ENCODE measurements at places on chromosomes 7 and 10.

GRCh38 chr7:30702200-30702599, 19.9 kb upstream of the CRHR2 start:
- no peak for DNase-seq

DNA sequence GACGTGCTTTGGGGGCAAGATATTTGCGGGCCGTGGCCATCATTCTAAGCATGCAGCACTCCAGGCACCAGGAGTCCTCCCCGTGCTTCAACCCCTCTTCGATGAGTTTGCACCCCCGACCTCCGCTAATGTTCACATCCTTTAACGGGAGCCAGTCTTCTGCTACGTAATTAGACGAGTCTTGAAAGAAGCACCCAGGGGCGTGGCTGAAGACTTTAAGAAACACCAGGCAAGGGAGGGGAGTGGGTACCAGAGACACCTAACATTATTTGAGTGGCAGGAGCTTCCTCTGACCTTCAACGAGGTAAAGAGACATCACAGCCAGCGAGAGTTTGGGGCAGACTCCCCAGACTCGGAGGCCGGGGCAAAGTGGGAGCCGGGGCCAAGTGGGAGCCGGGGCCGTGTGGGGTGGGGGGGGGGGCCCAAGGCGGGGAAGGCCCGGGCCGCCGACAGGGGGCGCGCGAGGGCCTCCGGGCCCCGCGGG, 31.1 kb upstream of the TOMM7 start:
- DNase-seq, result no peak

GRCh38 chr7:87506246-87507180, 31.0 kb upstream of the ABCB4 start:
- DNase-seq, result no peak

DNA sequence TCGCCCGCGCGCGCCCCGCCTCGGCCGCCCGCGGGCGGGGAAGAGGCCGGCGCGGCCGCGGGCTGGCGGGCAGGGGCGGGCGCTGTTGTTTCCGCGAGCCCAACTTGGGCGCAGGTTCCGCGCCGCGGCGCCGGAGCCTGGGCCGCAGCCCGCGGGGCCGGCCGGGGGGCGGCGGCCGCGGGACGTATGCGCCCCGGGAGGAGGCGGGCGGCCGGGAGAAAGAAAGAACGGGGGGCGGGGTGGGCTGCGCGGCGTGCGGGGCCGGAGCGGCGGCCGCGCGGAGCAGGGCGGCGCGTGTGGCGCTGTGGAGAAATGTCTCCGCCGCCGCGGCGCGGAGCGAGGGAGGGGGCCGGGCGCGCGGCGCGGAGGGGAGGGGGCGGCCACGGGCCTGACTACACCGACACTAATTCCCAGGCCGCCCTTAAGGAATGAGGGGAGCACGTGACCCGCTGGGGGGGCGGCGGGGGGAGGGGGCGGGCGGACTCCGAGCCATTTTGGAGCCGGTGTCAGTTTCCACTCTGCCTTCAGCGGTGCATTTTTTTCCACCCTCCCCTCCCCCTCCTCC, at the start of gene BMI1:
Gene BMI1 (plus strand): TSS at position 509 of the 565 bp plus-strand sequence. CDS start 5,351 bp downstream, outside the sequence.
- DNase-seq, result peak; percentile 75

DNA sequence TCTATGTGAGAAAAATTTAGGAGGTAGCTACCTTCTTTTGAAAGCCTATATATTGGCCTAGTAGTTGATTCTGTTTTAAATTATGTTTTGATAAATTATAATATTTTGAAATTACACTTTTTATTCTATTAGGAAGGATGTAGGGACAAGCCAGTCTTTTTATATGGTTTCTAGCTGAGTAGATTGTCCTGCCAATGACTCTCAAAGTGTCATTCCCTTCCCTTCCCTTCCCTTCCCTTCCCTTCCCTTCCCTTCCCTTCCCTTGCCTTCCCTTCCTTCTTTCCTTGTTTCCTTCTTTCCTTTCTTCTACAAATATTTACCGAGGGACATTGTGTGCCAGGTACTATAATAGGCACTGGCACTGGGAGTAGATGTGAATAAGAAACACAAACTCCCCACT, 99.7 kb upstream of the HDAC9 start:
- no peak for DNase-seq

DNA sequence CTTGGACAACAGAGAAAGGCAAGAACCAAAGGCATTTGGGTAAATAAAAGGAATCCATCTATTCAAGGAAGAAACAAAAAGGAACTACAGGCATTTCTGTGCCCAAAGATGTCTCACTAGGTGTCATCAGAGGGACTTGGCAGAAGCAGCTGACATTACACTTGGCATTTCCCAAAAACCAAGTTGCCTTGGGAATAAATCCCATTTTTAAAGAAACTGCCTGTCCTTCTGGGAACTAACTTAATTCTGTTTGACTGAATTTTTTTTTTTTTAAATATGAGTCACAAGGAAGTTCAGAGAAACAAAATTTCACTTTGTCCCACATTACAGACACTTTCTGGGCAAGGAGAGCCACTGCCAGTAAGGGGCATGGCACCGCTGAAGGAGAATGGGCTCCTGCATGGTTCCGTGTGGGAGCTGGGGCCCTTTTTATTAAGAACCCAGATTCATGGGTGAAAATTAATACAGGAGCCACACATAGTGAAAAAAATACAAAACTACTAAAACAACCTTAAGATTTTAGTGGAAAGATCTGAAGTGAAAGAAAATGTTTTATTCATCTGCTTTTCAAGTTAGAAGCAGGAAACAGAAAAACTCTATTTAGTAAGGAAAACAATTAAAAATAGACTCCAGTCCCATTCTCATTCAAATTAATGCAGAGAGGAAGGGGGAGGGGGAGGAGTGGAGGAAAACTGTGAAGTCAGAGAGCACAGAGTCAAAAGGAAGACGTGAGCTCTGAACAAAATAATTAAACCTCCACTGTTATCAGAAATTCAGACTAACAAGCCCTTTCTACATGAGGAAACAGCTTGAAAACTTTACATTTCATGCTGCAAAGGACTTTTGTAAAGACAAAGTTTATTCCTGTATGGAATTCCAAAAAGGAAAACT, 118.4 kb upstream of the PDLIM1 start:
- no peak for DNase-seq

DNA sequence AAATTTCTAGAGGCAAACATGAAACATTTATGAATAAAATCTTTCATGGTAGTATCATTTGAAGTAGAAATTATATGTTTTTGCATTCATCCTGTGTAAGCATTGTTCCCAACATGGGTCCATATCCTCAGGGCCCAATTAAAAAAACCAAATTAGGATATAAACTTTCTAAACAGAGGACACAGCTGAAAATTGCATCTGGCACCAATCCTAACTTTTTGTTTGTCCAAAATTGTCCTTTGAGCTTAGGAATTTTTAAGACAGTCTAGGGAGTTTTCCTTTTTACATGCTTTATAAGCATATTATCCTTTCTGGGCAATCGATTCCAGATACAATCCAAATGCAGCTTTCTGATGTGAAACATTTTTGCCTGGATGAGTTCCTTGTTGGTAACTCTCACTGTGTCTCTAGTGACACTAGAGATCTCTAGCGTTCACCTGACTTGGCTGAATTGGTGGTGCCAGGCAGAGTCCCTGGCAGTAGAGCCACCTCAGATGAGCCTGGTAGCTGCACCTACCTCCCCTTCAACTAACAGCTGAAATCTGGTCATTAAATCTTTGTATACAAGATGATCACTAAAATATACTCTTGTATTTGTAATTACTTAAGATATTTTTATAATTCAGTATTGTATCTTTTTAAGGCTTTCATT, 137.6 kb upstream of the SAMD8 start:
- no peak for DNase-seq

GRCh38 chr10:59016043-59016442, 160.4 kb upstream of the PHYHIPL start:
- no peak for DNase-seq

GRCh38 chr10:124226271-124227054, 133.1 kb upstream of the CHST15 start:
- no peak for DNase-seq

- no peak for DNase-seq
These were observed 380.7 kb upstream of the STEAP1 start for GRCh38 chr7:89773611-89774010.

DNA sequence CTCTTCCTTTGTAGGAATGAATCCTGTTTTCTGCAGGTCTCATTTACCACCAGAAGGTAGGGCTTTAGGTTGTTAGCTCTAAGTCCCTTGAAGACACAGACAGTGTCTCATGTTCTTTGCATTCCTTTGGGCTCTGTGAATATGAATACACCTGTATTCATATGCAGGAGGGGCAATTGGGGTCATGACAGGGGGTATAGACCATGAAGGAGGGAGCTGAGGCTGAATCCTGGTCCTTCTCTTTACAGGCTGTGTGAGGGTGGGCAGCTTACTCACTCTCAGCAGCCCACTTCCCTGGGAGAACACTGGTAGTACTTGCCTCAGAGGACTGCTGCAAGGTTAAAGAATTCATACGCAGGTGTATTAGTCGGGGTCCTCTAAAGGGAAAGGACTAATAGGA, 267.2 kb upstream of the MGMT start:
- no peak for DNase-seq

DNA sequence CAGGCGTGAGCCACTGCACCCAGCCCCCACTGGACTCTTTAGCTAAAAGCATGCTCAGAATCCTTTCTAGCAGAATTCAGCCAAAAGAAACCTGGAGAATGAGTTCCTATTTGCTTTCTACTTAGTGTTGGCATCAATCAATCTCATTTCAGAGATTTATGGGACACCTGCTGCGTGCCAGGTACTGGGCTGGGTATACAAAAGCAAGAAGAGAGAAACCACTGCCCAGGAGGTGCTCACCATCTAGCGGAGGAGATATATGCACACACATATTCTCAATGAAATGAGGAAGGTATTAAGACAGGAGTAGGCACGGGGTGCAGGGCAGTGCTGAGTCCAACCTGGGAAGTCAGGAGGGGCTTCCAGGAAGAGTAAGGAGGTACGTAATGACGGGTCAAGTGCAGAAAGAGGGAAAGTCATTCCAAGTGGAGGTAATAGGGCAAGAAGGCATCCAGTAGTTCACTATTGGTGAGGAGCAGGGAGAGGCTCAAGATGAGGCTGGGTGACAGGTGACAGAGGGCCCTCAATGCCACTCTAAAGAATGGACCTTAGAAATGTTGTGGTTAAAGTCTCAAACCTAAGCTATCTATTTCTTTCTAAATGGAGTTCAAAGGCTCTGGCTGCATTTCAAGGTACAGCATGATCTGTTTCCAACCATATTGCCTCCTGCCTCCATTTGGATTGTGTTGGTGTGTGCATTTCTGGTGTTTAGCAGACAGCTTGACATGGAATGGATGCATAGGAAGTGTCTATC, 22.1 kb downstream of the ABLIM1 start:
- DNase-seq, result no peak

DNA sequence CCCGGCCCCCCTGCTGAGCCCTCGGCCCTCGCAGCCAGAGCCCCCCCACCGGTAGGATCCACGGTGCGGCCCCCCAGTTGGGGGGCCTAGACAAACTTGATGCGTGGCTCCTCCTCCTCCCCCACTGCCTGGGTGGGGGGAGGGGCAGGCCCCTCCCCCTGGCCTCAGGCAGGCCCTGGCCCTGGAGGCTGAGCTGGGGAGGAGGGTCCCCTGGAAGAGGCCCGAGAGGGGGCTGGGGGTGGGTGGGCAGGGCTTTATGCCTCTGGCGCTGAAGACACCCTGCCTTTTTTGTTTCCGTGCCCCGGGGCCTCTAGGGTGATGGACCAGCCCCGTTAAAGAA, 3.7 kb downstream of the VPS37D start:
- DNase-seq, result no peak
